ENCODE measurements at places on chromosomes 11 and 22.

GRCh38 chr11:111911563-111912401, at the start of gene CRYAB:
TSS of gene CRYAB (minus strand) at chr11:111911770. CDS start at chr11:111911724, 46 bp downstream.
- DNase-seq: peak; percentile 68

GRCh38 chr11:126080161-126080941, 17.7 kb upstream of the CDON start:
- DNase-seq: no peak

- DNase-seq: no peak
Observed at GRCh38 chr11:61054927-61055562, 47.2 kb upstream of the CD5 start.

DNA sequence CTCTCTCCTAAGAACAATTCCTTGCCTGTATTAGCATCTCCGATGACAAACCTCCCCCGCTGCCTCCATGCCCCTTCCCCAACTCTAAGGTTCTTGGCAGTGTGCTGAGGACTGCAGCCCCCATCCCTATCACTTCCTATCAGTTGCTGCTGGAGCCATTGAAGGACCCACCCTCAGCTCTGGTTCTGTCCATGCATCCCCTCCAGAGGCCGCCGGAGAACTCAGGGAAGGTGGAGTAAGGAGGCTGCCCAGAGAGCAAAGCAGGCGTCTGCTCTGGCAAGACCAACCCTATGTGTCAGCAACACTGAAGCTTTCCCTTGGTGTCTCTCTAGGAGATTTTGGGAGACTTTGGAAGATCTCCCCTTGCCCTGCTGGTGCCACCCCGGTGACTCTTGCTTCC, 1139.5 kb downstream of the TBC1D22A start:
- no peak for DNase-seq

DNA sequence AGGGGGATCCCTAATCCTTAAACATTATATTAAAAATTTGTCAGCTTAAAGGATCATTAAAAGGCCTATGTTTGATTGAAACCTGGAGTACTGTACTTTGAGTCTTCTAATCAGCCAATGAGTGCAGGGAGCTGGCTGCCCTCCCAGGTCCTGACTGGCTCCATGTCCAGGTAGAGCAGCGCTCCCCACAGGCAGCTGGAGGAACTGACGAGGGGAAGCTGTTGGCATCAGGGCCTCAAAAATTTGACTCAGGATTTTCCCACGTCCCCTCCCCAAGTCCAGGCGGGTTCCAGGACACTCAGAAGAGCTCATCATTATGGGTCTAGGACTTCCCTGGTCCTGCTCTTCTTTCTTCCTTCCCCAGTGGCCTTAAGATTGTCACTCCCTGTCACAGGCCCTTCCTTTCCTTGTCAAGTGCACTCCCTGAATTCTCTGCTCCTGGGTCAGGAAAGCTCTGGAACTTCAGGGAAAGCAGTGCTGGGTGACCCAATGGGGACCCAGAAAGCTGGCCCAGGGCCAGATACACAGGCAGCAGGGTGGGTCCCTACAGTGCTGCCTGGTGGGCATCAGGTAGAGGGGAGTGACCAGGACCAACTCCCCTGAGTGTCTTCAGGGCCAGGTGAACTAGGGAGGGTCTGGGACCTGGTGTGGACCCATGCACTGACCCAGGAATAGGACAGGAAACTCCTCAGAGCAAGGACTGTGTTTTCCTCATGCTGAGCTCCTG, 65.5 kb downstream of the GGTLC2 start:
- DNase-seq: no peak

- no peak for DNase-seq
Observed at GRCh38 chr11:134581121-134581626, 169.1 kb upstream of the B3GAT1 start.

Data from transverse colon (tissue), 4 donors.